ENCODE measurements at places on chromosomes 11 and 22.
A peak's percentile ranks its signal among the peaks of the same experiment; 100 is the strongest.

GRCh38 chr11:134468796-134469195, 56.8 kb upstream of the B3GAT1 start:
- DNase-seq: no peak

DNA sequence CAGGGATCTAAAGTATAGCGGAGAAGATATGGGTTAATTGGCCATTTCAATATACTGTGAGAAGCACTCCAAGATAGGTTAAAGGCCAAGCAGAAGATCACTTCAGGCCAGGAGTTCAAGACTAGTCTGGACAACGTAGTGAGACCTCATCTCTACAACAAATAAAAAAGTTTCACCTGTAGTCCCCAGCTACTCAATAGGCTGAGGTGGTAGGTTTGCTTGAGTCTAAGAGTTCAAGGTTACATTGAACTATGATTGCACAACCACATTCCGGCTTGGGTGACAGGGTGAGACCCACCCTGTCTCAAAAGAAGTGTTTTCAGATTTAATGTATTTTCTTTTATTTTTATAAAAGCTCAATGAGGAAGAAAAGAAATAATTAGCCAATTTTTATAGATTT, 25.4 kb downstream of the PATL1 start:
- no peak for DNase-seq

- DNase-seq: no peak
These were observed 9.5 kb downstream of the PHOX2A start for GRCh38 chr11:72234514-72234830.

GRCh38 chr22:39176143-39176713, 23.7 kb upstream of the CBX7 start:
- no peak for DNase-seq

GRCh38 chr22:46971099-46971763, 208.8 kb downstream of the TBC1D22A start:
- no peak for DNase-seq

DNA sequence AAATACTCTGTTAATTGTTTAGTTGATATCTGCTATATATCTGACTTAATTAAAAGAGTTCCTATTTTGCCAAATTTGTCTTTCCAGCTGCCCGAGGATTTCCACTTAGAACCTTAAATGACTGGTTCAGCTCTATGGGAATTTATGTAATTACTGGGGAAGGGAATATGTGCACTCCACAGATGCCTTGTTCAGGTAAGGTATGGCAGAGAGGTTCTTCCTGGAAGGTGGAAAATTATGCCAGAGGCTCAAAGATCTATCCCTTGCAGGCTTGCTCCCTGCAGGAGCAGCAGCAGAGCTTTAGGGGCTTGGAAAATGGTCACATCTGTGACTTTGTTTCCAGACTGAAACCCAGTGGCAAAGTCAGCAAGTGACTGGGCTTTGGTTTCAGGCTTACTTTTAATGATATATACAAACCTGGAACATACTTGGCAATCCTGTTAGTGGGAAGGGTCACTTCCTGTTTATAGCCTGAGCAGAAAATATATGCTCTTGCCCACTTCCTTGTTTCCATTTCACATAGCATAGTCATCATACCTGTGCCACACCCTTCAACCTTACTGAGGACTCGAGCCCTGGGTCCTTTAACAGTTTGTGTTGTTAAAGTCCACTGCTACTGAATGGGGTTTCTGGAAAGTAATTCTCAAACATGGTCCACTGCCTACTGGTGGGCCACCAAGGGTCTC, 23.7 kb downstream of the WBP2NL start:
- DNase-seq: peak; percentile 39

DNA sequence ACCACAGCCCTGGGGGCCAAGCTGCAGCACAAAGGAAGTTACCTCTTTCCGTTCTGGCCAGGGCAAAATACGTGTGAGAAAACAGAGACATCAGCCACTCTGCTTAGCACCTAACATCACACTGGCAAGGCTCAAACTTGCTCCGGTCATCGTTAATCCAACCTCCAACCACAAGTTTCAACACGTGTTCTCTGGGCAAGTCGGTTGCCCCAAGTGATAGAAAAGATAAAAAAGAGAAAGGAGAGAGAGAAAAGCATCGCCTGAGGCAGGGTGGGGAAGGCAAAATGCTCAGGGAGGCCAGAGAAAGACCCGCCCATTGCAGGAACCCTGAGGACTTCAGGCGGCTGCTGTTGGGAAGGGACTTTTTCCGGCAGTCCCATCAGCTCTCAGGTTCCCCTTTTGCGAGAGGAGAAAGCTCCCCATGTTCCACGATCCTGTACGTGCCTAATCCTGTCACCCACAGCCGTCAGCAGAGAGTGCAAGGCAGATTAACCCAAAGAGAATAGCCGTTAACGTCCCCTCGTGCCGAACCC, 18.5 kb upstream of the B4GALNT4 start:
- DNase-seq: no peak

- no peak for DNase-seq
These were observed 24.1 kb upstream of the MICAL3 start for GRCh38 chr22:18048441-18048898.

GRCh38 chr11:106086850-106087249, 9.4 kb downstream of the AASDHPPT start:
- no peak for DNase-seq

DNA sequence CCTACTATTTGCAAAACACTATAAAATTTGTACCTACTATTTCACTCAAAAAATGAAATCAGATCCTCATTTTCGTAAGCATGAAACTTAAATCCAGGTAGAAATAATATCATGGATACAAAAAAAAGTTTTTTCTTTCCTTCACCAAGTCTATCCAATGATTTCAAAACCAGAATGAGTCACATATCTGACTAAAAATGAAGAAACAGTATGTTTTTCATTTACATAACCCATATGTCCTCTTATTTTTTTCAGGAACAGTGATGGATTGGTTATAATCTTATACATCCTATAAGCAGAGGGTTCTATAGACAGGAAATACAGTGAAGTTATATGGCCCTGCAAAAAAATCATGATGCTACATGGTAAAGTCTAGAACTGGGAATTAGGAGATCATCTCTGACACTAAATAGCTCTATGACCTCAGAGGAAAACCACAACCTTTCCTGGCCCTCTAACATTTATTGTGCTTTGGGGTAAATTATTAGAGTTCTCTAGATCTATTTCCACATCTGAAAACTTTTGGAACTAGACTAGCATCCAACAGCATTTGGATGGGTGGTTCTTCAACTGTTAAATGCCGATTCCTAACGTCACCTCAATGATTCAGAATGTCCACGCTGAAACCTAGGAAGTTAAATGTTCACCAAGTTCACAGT, 10.9 kb downstream of the MTMR2 start:
- DNase-seq: no peak

GRCh38 chr11:58625826-58626460, 3.5 kb downstream of the CNTF start:
- no peak for DNase-seq

DNA sequence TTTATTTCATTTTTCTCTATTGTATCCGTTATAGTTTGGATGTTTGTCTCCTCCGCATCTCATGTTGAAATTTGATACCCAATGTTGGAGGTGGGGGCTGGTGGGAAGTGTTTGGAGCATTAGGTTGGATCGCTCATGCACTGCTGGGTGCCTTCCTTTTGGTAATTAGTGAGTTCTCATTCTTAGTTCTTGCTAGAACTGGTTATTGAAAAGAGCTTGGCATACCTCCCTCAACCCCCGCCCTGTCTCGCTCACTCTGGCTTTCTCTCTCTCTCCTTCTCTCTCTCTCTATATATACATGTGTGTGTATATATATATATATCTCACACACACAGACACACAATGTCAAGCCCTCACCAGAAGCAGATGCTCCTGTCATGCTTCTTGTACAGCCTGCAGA, 978.7 kb downstream of the DLG2 start:
- no peak for DNase-seq

- DNase-seq: no peak
These were observed 97.8 kb downstream of the RPS6KA4 start for GRCh38 chr11:64456509-64457320.

DNA sequence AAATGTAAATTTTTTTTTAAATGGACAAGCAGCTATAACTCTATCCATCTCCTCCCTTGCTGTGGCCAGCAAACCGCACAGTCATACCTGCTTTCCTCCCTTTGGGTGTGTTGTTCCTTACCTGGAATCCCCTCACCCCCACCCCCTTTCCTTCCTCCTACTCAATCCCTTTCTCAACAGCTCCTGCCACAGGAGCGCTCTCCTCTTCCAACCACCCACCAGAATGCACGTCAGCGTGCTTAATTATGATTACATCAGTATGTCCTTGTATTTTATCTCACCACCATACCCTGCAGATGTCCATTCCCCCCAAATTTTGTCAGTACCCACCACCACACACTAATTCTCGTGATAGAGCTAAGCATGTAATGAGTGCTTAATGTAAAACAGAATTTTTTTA, 60.9 kb upstream of the LMO2 start:
- DNase-seq: no peak

- no peak for DNase-seq
These were observed 1.2 kb downstream of the ARHGEF17 start for GRCh38 chr11:73308961-73309919.

DNA sequence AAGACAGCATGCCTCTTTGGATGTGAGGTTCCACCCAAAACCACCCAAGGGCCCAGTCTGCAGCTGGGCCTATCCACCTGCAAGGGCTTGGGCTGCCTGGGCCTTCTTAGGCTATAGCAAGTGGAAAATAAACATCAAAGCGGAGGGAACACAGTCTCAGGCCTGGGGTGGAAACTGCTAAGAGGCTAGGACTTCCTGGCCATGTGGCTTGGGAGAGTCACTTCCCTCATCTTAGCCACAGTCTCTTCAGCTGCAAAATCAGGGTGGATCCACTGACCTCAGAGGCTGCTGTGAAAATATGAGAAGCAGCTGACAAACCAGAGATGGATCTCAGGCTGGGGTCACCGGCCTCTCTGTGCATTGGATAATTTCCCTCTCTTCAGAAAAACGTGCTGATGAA, 30.6 kb upstream of the TFIP11 start:
- peak; percentile 18 for DNase-seq

- peak; percentile 45 for DNase-seq
These were observed 21.3 kb upstream of the NELL1 start for GRCh38 chr11:20647976-20648565.

- no peak for DNase-seq
These were observed 60.4 kb downstream of the RDX start for GRCh38 chr11:110235966-110236365.

DNA sequence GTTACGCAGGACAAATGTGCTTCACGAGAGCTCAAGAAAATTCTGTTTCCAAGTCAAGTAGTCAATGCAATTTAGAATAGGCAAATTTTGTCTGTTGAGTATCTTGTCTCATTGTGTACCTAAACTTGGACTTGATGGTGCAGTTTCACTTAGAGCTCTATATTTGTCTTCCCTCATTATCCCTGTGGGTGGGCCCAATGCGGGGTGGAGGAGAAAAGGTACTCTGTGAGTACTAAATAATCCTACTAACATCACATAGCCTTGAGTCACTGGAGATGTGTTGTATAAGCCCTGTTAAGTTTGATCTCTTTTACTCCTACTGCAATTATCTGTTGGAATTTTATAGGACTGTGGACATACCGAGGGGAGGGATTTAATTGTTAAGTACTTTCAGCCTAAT, 331.2 kb downstream of the METTL15 start:
- no peak for DNase-seq

GRCh38 chr11:47589977-47590861, 3.7 kb downstream of the FAM180B start:
- no peak for DNase-seq

- no peak for DNase-seq
These were observed 78.7 kb upstream of the SUSD2 start for GRCh38 chr22:24102366-24103200.

DNA sequence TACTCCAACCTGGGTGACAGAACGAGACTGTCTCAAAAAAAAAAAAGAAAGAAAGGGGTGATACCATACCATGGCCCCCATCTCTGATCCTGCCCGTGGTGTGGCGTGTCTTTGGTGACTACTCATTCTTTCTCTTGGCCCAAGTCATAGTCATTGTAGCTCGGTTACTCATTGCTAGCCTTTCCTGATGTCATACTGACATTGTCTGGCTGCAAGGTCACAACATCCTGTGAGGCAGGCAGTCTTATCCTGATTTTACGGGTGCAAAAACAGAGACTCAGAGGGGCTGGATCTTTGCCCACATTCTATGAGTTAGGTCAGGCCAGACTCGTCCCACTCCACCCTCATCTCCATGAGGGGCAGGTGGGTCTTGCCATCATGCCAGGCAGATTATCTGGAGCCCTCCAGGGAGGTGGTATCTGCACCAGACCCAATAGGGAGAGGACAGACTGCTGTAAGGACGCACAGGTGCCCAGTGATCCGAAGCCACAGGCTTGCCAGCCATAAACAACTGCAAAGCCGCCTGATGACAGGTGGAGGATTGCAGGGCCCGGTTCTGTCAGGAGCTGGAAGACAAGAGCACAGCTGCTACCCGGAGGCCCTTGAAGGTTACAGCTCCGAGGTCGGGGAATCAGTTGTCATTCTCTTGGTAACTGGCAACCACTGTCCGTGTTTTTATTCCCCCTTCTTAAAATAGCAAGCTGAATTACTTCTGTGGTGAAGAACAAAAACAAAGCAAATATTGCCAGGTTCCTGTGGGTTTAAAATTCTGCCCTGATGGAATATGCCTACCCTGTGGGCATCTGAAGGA, 13.8 kb downstream of the TOM1 start:
- DNase-seq: peak; percentile 86

- DNase-seq: no peak
These were observed 28.4 kb upstream of the UCP3 start for GRCh38 chr11:74037309-74037708.

DNA sequence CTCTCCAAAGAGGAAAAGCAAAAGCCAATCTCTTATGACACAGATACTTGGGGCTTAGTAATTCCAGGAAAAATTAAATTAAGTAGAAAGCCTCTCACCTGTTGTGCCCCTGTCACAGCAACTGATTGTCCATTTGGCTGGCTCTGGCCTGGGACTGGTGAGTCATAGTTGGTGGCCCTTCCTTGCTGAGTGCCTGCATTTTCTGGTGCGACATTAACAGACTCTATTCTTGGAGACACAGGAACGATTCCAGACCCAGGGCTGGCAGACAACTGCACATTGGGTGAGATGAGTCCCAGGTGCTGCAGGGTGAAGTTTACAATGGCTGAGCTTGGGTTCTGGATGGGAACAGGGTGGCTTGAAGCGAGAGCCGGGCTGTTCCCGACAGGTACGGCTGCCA, 15.6 kb downstream of the E2F8 start:
- no peak for DNase-seq

DNA sequence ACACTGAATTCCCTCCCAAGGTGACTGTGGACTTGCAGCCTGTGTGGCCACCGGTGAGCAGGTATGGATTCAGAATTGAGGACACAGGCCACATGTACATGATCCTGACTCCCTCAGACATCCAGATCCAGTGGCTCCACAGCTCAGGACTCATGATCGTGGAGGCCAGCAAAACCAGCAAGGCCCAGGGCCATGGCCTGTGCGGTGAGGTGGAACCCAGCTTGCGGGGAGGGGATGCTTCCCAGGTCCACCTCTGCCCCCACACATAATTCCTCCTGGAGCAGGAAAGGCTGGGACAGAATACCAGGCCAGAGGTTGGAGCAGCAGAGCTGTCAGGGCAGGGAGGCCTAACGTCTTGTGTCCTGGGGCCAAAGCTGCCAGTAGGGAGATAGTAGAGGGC, 82.1 kb downstream of the OTOG start:
- DNase-seq: no peak

GRCh38 chr11:12084256-12084655, 26.1 kb upstream of the MICAL2 start:
- no peak for DNase-seq

All from activated CD4-positive, alpha-beta T cell treated with anti-CD3 and anti-CD28 coated beads, Interleukin-2, amount 50 U/mL, for 16 hours (primary cell).